Activated naive CD4-positive, alpha-beta T cell (primary cell): ENCODE measurements at places on chromosomes 11 and 22.

DNA sequence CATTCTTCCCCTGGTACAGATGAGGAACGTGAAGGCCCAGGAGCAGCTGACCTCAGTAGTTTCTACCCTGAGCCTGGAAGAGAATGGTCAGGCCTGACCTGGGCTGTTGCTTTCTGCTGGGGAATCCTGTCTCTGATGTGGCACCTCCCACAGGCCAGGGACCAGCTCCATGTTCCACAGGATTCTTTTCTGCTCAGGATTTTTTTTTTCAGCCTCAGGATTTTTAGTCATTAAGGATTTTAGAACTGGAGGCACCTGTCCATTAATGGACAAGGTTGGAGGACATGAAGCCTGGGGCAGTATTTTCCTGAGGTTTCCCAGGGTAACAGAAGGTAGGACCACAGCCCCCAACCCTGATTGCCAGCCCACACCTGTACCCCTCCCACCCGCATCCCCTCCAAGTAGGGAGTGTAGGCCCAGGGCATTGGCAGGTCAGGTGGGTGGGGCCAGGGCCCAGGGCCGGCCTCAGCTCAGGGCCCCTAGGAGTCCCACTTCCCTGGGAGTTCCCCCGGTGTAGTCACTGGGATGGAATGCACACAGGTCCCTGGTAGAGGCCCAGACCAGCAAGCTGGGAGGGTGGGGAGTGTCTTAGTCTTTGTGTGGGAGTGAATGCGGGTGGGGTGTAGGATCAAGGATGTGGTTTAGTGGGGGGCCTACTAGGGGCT is 16.1 kb downstream of the BIK start:
- DNase-seq, result no peak

DNA sequence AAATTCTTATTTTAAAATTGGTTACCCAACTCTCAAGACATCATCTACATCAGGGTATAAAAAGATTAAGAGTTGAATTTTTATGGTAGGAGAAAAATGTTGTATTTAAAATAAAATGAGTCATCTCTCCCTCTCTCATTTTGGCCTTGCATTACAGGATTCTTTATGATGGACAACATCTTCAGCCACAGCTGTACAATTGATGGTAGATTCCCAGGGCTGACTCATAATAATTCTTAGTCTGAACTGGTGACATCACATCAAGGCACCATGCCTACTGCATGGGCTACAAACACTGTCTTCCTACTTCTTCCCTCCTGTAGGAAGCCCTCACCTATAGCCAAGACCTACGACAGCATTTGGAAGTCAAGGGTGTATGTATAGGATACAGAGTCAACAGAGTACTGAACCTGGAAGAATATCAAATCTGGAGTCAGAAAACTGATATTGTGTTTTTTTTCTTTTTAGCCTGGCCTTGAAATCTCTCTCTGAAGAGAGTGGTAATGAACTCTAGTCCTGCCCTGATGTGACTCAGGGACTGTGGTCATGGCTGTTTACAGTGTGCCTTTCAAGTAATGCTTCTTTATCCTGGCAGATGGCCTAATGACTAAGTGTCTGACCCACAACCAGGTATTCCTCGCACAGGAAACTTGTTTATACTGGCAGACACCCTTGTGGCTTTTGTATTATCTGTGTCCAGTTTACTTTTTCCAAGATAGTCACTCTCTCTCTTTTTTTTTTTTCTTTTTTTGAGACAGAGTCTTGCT is 32.5 kb downstream of the MRGPRX2 start:
- no peak for DNase-seq

- no peak for DNase-seq
Measured at GRCh38 chr11:76296731-76297542, 84.0 kb downstream of the THAP12 start.

- DNase-seq, result no peak
Measured at GRCh38 chr11:14687943-14688627, 44.5 kb downstream of the PDE3B start.

GRCh38 chr11:108084811-108085210 is 36.6 kb upstream of the ACAT1 start:
- no peak for DNase-seq

- DNase-seq, result no peak
Measured at GRCh38 chr22:30841273-30841672, 127.3 kb downstream of the MORC2 start.

DNA sequence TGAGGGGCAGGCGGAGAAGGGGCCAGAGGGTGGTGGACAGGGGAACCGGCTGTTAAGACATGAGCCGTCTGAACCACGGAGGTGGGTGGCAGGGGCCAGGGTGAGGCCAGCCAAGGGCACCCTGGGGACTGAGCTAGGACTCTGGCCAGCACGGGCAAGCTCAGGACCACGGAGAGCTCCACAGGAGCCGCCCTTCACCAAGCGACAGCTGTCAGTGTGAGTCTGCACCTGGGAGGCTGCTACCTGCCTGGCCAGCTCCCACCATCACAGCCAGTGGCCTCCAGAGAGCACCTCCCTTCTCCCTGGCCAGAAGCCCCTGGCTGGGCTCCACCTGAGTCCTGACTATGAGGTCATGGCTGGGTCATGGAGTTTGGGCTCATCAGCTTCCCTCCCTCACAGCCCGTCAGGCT is 21.6 kb downstream of the MGAT3 start:
- DNase-seq, result no peak
